Hematopoietic multipotent progenitor cell (in vitro differentiated cells): ENCODE measurements at places on chromosomes 2 and 18.

GRCh38 chr2:200121931-200122330 lies 166.5 kb downstream of the MAIP1 start:
- DNase-seq = no peak

- DNase-seq = no peak
Measured at GRCh38 chr18:63788447-63789096, 13.4 kb downstream of the SERPINB7 start.

- DNase-seq = no peak
Measured at GRCh38 chr18:78984941-78985784, 5.5 kb downstream of the SALL3 start.

DNA sequence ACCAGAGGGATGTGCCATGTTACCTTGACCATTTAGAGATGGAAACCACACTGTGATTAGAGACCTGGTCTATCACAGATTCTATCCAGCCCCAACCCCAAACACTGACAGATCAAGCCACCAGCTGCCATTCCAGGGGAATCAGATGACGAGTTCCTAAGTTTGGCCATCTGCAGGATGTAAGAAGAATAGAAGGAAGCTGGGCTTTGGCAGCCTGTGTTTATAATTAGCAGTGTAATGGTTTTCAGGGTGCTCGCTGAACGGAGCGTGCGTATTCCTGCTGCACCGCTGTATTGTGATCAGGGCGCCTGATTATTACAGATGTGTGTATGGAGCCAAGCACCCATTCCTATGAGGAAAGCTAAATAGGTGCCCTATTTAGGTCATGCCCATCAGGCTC lies 138.1 kb downstream of the LRRC30 start:
- DNase-seq = no peak

DNA sequence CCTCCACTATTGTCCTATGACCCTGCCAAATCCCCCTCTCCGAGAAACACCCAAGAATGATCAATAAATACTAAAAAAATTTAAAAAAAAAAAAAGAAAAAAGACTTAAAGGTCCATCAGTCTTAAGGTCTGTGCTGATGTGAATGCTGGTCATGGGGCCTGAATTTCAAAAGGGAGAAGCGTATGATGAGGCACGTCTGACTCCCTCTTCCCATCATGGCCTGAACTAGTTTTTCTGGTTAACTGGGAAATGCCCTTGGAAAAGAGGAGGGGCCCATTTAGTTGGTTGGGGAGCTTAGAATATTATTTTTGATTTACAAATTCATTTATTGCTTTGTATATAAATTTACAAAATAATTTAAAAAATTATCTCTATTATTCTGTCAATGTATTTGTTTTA lies 291.0 kb upstream of the CDH19 start:
- DNase-seq = no peak

DNA sequence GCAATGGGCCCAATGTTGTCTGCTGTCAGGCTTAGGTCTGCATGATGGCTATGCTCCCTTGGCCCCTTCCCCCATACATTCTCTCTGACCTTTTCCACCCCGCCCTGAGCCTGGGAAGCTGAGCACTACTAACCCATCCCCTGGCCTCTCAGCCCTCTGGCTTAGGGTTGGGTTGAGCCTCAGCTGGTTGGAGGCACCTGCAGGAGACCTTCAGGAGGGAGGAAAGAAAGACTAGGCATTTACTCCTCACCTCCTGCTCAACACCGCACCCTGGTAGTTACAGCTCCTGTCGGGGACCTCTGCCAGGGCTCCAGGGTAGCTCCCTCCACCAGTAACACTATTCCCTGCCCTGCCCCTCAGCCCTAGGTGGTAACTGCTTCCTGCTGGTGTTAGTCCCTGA lies 80.5 kb downstream of the GALNT14 start:
- no peak for DNase-seq

GRCh38 chr2:24287171-24287570 lies 73.2 kb downstream of the ITSN2 start:
- no peak for DNase-seq

GRCh38 chr2:11168488-11168887 lies 13.2 kb downstream of the SLC66A3 start:
- no peak for DNase-seq

- no peak for DNase-seq
Measured at GRCh38 chr2:107545066-107545465, 281.6 kb upstream of the RGPD4 start.

- DNase-seq = no peak
Measured at GRCh38 chr2:98460573-98461497, 16.2 kb downstream of the INPP4A start.

- no peak for DNase-seq
Measured at GRCh38 chr2:162060532-162060931, 13.5 kb downstream of the DPP4 start.

GRCh38 chr2:208156439-208156838 lies 7.0 kb downstream of the CRYGA start:
- no peak for DNase-seq

DNA sequence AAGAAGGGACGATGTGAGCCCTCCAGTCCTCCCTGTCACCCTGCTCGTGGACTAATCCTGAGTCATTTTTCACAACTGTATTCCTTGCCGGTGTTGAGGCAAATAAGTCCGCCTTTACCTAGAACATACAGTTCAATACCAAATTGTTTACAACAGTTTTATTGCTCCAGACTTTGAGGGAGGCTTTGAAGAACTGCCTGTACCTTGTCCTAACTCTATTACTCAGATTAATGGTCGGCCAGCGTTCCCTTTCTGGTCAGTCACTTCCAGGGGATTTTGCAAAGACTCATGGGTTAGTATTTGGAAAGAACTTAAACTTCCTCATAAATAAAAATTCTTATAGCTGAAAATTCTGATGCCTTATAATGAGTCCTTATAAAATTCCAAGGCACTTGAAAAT lies 85.1 kb upstream of the ZNF532 start:
- no peak for DNase-seq

DNA sequence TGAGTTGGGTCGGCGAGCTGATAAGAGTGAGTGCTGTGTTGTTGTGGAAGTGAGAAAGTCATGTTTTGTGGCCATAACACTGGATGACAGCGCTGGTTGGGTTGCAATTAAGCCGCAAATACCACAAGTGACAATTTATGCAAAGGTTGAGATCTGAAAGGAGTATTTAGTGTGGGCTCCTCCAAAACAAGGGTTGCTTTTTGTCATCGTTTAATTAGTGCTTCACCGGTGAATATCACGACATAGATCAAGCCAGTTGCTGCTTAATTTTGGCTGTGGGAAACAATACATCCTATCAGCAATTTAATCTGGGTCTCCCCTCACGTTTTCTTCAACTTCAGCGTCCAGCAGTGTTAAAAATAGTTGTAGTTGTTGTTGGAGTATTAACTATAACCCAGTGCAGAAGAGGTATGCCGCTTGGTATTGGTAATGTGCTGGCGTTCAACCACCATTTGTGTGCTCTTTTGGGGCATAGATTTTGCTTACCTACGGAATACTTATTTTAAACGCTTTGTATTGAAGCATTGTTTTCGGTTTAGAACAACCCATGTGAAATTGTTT lies 662 bp downstream of the ACVR2A start:
- peak; percentile 67 for DNase-seq

- no peak for DNase-seq
Measured at GRCh38 chr2:113304702-113305101, 26.0 kb upstream of the PAX8 start.

DNA sequence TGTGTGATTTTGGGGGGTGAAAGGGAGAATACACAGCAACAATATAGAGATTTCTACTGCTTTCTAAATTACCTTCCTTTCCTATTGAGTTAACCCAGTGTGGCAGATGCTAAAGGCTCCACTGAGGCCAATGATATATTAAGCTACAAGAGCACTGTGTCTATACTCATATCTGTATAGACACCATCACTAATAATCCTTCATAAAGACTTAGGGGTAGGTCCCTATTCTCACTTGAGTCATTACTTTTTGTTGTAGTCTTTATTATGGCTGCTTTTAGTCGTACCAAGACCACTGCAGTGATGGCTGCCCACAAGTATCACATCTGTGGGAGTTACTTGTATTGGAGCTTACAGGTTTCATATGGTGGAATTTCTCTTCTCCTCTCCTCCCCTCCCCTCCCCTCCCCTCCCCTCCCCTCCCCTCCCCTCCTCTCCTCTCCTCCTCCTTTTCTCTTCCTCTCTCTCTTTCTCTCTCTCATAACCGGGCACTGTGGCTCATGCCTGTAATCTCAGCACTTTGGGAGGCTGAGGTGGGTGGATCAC lies 637.6 kb downstream of the ADCYAP1 start:
- DNase-seq = no peak
